ENCODE measurements at places on chromosomes 6 and 20. TPM values are rescaled to one million over a fixed set of nuclear protein-coding genes. Genes with fewer than 3 reads are reported as not detected.

Gene CRISP2
- total RNA-seq = not detected

Gene VIP
- total RNA-seq = not detected

Gene PREX1
- total RNA-seq = 11.5 TPM

Gene PPP1R16B
- total RNA-seq = 0.96 TPM

Gene ARG1
- total RNA-seq = 1.1 TPM

Gene XKR7
- total RNA-seq = not detected

Gene DNAH8
- 0.04 TPM for total RNA-seq

Gene BTN1A1
- not detected for total RNA-seq

Gene MYBL2
- not detected for total RNA-seq

Gene SCRT2
- not detected for total RNA-seq

Gene FAM83D
- 1.1 TPM for total RNA-seq

Gene RMND1
- total RNA-seq = 12.5 TPM

Gene GDAP1L1
- total RNA-seq = 1.2 TPM

Gene ZNF165
- 1.1 TPM for total RNA-seq

Gene LGSN
- total RNA-seq = not detected

Gene SNAI1
- total RNA-seq = 4.4 TPM

Gene C6orf132
- total RNA-seq = 2.8 TPM

Gene SAMD5
- total RNA-seq = 1.4 TPM

Measured in right atrium auricular region (tissue), 2 donors.